ENCODE measurements at places on chromosomes 16 and 17. TPM values are rescaled to one million over a fixed set of nuclear protein-coding genes. Genes with fewer than 3 reads are reported as not detected.
A peak's percentile ranks its signal among the peaks of the same experiment; 100 is the strongest.

The GINS3 gene
- polyA plus RNA-seq, result 12.4 TPM

GRCh38 chr16:4391631-4392381 is 20.2 kb downstream of the VASN start:
- no peak for DNase-seq

The ARHGAP23 gene
- polyA plus RNA-seq, result 57.7 TPM

GRCh38 chr17:34308371-34308770 is 10.9 kb upstream of the CCL8 start:
- DNase-seq, result no peak

DNA sequence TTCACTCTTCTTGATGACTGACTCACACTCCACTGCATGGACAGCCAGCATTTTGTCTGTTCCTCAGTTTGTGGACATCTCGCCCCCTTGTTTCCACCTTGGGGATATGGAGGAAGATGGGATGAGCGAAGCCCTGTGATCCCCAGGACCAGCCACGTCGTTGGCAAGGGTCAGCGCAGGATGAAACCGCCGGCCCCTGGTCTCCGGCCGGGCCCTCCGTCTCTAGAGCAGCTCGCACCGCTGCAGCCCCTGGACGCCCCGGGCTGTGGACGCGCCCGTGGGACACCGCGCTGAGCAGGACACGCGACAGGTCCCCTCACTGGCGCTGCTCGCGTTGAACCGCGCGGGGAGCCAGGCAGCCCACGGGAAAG is 604 bp upstream of the ZC3H18 start:
- no peak for DNase-seq

The KRTAP9-1 gene
- polyA plus RNA-seq, result not detected

- no peak for DNase-seq
Measured at GRCh38 chr17:50785946-50786570, 18.7 kb upstream of the ANKRD40CL start.

The CA5A gene
- 0.17 TPM for polyA plus RNA-seq

The AGRP gene
- 0.40 TPM for polyA plus RNA-seq

DNA sequence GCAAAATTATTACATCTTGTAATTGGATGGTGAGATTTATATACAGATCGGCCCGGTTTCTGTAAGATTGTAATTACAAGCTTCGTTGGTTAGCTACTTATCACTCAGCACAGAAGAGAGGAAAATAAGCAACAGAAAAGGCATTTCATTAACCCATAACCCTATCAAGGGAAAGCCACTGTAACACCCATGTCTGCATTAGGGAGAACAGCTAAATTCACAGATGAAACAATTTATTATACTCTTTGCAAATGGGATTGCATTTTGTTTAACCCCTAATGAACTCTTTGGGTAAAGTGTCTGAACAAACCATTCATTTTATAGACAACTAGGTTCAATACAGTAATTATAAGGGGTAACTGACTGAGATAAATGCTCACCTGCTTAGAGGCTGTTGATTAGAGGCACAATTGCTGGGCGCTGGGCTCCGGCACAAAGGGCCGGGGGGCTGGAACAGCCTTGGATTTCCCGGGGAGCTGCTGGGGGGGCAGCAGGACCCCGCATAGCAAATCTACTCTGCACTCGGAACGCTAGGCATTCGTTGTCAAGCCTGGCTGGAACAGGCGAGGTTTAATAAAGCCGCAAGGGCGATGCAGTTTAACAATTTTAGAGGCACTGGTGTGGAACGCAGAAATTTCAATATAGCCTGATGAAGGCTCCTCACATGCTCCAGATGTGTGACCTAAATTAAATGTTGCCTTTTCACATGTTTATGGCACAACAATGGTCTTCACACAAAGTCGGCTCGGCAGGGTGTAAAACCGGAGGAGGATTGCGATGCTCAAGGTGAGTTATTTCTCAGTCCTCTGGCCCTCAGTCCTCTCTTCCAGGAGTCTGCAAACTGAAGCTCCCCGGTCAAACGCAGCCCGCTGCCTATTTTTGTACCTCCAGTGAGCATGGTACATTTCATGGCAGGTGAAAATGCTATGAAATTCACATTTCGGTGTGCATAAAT is 134.0 kb upstream of the IRX6 start:
- no peak for DNase-seq

- DNase-seq, result no peak
Measured at GRCh38 chr16:78443542-78444364, 344.3 kb downstream of the WWOX start.

GRCh38 chr16:87043231-87044031 is 273.8 kb downstream of the C16orf95 start:
- DNase-seq, result no peak

DNA sequence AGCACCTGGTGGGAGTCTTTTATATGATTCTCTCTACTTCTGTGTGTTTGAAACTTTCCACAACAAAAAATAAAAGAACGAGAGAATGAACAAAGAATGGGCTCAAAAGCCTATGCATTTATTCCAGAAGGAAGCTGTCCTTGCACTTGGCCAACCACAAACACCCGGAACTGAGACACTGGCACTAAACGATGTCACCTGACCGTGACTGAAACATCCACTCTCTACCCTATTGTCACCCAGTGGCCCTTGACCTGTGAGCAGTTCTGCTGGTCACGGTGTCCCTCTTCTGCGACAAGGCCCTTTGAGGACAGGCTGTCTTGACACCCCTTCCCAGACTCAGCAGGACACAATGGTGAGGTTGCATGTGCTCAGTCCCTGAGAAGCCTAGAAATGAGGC is 56.6 kb downstream of the TEKT5 start:
- DNase-seq, result no peak

- no peak for DNase-seq
Measured at GRCh38 chr17:61805399-61805798, 57.9 kb downstream of the BRIP1 start.

- DNase-seq, result no peak
Measured at GRCh38 chr17:78718575-78719208, 63.4 kb downstream of the CYTH1 start.

The UBALD2 gene
- polyA plus RNA-seq, result 47.3 TPM

GRCh38 chr16:1938316-1938715 is 4.7 kb downstream of the MSRB1 start:
- DNase-seq, result no peak

- DNase-seq, result no peak
Measured at GRCh38 chr17:7063518-7064094, 16.4 kb downstream of the CLEC10A start.

DNA sequence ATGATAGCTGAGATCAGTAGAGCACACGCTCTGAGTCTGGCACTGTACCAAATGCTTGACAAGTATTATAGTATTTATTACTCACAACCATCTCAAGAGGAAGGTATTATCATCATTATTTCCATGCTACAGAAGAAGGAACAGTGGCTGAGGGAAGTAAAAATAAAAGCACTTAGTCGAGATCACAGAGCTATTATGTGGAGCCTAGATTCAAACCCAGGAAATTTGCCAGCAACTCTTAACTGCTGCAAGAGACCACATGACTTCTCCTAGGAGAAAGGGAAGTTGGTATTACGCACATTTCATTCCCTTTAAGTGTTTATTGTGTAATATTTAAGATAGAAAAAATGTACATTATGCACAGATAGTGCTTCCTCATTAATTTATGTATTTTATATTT is 1.0 kb upstream of the RHOT1 start:
- peak; percentile 43 for DNase-seq

GRCh38 chr16:56558024-56558747 is 6.7 kb upstream of the MT4 start:
- no peak for DNase-seq

DNA sequence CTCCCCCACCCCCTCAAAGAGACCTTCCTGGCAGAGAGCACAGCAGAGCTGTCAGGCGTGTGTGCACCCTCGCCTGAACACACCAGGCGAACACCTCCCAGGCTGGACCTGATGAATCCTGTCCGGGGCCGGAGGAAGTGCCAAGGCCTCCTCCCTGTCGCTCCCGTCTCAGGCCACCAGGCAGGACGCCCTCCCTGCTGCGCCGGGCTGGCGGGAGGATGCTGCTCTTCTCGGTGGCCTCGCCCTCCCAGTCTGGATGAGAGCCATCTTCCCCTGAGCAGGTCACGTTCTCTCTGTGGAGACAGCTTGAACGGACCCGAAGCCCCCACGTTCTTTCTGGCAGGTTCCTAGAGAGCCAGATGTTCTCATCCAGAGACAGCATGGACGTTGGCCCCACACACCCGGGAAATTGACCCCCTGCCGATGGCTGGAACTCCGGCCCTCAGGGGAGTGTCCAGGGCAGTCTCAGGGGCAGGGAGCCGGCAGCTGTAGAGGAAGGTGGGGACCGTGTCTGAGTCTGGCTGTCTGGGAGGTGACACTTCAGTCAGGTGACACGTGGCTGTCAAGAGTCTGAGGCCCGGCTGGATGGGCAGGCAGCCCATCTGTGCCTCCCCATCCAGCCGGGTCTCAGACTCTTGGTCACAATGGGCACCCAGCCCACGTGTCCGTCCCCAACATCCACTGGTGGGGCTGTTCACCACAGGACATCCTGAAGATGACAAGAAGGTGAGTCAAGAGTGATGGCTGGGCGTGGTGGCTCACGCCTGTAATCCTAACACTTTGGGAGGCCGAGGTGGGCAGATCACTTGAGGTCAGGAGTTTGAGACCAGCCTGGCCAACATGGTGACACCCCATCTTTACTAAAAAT is 5.0 kb upstream of the TIMP2 start:
- DNase-seq, result no peak

DNA sequence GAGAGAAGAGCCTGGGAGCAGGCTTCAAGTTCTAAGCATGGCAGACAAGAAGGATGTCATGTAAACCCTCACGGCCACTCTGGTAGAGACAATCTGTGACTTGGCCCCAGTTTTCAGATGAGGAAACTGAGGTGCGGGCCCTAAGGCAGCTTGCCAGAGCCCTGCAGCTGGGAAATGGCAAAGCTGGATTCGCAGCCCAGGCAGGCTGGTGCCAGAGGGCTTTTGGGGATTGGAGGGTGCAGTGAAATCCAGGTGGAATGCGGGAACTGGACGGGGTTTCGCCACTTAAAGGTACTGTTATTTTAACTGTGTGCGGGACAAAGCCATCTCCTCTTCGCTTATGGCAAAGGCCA is 477 bp upstream of the OSGIN1 start:
- DNase-seq, result no peak

The SRCAP gene
- 43.9 TPM for polyA plus RNA-seq

GRCh38 chr16:85750827-85751697 is at the start of gene C16orf74:
Gene C16orf74 (minus strand): TSS chr16:85751096. CDS start chr16:85735217, 15,879 bp downstream.
- peak; percentile 29 for DNase-seq

The PRR11 gene
- polyA plus RNA-seq, result 19.6 TPM

The NPIPB2 gene
- polyA plus RNA-seq, result 5.5 TPM

DNA sequence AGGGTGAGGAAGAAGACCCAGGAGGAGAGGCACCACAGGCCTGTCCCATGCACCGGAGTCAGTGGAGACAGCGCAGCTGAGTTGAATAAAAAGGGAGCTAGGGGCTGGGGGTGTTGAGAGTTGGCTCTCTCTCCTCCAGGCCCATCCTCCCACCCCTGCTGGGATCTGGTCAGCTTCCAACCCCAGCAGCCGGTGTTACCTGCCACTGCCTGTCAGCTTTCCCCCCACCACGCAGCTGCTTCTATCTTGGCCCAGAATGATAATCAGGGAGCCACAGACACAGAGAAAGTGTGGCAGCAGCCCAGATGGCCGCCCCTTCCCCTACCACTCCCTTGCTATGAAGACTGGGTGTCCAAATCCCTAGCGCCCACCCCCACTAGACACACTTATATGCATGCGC is 120.6 kb upstream of the RPL38 start:
- no peak for DNase-seq

- DNase-seq, result no peak
Measured at GRCh38 chr16:73016488-73016830, 31.5 kb downstream of the ZFHX3 start.

GRCh38 chr16:79422064-79422463 is 178.5 kb downstream of the MAF start:
- DNase-seq, result no peak

The LRRC36 gene
- 8.1 TPM for polyA plus RNA-seq

Data from renal pelvis (tissue), 12 donors.